ENCODE measurements at places on chromosomes 12 and 14.

DNA sequence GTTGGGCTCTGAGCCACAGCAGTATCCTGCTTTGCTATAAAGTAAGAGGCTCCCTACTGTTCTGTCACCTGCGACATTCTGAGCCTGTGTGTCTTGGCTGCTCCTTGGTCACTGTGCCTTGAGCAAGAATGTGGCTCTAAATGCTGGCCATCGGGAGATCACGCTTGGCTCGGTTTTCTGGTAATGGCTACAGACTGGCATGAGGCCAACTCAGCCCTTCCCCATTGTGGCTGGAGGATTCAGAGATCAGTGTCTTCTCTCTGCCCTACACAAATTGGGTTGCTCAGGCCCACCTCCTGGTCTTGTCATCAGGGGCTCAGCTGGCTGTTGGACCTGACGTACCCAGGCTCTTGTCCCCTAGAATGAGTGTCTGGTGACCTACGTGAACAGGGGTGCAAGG, 94.5 kb downstream of the PLXNC1 start:
- no peak for DNase-seq

GRCh38 chr12:68506619-68507018, 104.1 kb upstream of the RAP1B start:
- no peak for DNase-seq

DNA sequence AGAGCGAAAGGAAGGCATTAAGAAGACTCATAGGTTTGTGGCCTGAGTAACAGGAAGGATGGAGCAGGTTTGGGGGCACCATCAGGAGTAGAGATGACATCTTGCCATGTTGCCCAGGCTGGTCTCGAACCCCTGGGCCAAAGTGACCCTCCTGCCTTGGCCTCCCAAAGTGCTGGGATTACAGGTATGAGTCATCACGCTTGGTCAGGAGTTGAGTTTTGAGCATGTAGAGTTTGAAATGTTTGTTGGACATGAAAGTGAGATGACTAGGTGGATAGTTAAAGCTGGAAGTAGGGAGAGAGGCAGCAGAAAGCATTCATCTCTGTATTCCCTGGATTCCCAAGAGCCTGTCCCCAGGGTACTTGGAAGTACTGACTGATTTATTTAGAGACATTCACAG, 112.6 kb downstream of the ERC1 start:
- DNase-seq: no peak

- no peak for DNase-seq
Observed at GRCh38 chr14:58265401-58265800, 20.8 kb downstream of the PSMA3 start.

GRCh38 chr12:114769634-114770033, 85.7 kb upstream of the TBX3 start:
- DNase-seq: no peak

- no peak for DNase-seq
Observed at GRCh38 chr14:103194256-103195045, 71.2 kb downstream of the TNFAIP2 start.

- no peak for DNase-seq
Observed at GRCh38 chr14:72154645-72155378, 222.6 kb downstream of the RGS6 start.

DNA sequence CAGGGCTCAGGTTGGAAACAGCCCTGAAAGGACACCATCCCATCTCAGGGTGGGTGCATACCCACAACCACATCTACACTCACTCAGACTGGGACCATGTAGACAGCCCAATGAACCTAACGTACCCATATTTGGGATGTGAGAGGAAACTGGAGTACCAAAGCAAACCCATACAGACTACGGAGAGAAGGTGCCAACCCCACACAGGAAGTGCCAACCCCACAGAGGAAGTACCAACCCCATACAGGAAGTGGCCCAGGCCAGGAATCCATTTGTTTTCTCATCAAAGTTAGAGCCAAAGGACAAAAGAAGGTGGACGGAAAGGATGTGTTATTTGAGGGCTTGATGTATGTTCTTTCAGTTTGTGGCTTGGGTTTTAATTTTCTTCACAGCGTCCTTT, 19.5 kb upstream of the SPIC start:
- no peak for DNase-seq

- DNase-seq: no peak
Observed at GRCh38 chr14:87934185-87934584, 58.8 kb downstream of the GALC start.

- peak; percentile 9 for DNase-seq
Observed at GRCh38 chr12:95848575-95849388, 10.0 kb upstream of the SNRPF start.

- no peak for DNase-seq
Observed at GRCh38 chr12:83389237-83389996, 702.7 kb downstream of the TMTC2 start.

DNA sequence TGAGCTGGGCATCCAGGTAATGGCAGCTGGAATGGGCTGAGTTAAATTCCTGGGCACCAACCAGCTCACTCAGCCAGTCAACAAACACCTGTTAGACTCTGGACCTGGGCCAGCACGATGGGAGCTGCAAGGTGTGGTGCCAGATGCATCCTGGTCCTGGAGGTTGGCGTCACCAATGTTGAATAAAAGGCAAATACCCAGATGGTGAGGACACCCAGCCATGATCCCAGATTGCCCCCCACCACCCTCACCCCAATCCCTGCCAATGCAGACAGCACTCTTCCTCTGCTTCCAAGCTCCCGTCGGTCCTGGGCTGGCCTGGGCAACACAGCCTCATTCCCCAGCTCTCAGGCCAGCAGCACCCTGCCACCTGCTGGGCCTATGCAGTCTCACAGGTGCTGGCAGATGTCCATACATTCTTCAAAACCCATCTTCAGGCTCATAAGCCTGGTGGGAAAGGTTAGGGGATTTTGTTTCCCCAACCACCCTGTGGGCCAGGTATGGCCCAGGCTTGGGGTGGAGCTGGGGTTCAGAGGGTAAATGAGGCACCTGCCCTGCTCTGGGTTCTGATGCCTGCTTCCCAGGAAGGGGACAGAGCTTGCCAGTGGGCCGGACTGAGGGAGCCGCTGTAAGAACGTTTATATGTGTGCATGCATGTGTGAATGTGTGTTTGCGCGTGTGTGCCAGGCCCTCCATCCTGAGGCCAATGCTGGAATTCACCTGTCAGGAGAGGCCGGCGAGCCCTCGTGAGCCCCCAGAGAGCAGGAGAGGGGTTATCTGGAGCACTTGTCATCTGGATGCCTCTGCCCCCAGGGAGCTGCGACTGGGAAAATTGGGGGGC, 58.0 kb downstream of the LGMN start:
- peak; percentile 61 for DNase-seq

GRCh38 chr12:111792155-111792855, 25.6 kb downstream of the ALDH2 start:
- DNase-seq: no peak

DNA sequence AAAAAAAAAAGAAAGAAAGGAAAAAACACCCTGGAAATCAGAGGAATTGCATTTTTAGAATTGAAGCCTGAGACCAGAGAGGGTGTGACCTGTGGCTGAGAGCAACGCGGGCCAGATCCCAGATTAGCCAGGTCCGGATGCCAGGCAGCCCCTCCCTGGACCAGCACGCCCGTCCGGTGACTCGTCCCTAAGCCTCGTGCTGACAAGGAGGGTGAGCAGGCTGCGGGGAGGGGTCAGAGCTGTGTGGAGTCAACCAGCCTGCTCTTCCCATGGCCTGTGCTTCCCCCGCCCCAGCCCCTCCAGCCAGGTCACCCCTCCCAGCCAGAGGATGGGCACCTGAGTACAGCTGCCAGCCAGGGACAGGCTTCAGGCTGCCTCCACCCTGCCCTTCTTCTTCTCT, 4.2 kb upstream of the KLC1 start:
- DNase-seq: no peak

- DNase-seq: no peak
Observed at GRCh38 chr14:87567618-87568295, 425.2 kb downstream of the GALC start.

DNA sequence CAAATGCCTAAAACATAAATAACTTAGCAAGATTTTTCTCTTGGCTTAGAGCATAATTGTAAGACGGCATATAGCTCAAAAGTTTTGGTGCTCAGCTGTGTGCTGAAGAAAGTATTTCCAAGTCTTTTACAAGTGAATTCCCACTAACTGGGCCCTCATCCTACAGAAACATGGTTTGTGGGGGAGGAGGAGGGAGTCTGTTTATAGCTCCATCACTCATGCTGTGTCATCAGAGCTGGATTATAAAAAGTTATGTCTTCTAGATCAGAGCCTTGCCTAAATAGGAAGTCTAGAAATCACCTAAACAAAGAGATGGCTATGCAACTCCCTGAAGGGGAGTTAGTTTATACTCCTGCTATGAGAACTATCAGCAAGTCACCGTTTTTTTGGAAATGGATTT, 65.9 kb upstream of the OTOGL start:
- DNase-seq: no peak

DNA sequence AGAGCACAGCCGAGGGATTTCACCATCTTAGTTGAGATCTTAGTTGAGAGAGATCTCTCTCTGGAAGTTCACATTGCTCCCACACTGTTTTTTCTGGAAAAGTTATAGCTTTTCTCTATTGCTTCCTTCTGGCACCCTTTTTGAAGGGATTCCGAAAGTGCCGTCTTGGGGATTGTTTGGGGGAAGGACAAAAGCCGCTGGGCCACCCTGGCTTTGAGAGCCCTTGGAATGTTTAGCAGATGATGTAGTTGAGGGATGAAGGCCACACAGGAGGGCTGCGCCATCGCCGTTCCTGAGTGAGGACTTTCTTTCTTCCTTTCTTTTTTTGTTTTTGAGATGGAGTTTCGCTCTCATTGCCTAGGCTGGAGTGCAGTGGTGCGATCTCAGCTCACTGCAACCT, 17.7 kb downstream of the PLEKHG3 start:
- DNase-seq: no peak

- no peak for DNase-seq
Observed at GRCh38 chr12:127485528-127485927, 781.4 kb upstream of the TMEM132C start.

DNA sequence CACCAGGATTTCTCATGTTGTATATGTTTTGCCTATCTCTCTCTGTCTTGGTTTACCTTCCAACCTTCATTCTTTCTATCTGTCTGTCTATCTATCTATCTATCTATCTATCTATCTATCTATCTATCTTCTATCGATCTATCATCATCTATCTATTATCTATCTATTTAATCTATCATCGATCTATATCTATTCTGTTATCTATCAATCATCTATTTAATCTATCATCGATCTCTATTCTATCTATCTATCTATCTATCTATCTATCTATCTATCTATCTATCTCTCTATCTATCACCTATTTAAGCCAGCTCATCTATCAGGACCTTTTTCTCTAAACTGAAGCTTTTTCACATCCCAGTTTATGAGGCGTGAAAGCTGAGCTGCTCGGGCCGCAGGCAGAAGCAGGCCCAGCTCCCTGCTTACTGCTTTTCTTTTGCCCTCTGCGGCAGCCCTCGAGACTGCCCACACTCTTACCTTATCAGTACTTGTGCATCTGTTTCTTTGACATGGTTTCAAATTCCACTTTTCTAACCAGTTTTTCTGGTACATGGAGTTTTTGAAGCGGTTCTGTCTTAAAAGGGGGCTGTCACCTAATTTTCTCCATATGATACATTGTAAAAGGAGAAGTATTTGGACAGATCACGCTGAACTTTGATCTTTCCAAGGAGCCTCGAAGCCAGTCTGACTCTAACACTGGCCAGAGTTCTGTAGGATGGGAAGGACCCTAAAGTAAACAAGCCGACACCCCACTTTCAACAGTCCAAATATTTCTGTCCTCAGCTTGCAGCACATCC, 44.4 kb upstream of the GSG1 start:
- DNase-seq: no peak

- DNase-seq: no peak
Observed at GRCh38 chr12:125143491-125143890, 78.3 kb downstream of the AACS start.

DNA sequence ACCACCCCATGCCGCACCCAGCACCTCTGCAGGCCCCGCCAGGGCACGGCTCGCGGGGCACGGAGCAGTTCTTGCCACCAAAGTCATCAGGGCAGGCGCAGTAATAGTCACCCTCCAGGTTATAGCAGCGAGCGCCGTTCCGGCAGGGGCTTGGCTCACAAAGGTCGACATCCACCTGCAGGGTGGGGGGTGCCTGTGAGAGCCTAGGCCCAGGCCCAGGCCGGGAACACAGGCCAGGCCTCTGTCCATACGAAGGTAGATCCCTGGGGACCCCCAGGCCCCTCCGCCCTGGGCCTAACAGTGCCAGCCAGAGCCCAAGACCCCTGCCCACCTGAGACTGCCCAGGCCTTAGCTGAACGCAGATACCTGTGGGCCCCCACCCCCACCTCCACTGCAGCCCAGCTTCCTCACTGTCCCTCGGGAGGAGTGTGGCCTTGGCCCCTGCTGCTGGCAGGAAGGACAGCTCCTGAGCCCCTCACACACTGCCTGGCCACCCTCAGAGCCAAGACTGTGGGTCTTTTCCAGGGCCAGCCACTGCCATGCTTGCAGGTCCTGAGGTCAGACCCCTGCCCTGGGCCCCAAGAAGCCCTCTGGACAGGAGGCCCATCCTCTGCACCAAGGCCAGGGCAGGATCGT, 19.3 kb downstream of the JAG2 start:
- no peak for DNase-seq

DNA sequence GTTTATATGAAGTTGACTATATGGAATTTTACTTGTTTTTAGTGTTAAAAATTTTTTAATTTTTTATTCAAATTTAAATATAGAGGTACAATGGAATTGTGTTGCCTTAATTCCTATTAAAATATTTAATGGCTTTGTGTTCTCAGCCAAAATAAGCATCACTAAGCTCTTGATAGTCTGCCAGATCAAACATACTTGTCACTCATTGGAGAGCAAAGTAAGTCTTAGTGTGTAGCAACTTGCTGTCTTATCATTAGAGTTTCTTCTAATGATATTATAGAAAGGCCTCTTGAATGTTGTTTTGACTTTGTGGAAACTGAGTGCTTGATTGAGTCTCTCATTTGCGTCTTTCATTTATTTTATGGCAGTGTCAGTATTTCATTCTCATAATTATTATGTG, 10.7 kb downstream of the SFSWAP start:
- DNase-seq: no peak

GRCh38 chr12:4860741-4861140, 49.0 kb upstream of the KCNA1 start:
- DNase-seq: no peak

GRCh38 chr12:62268956-62269355, 8.8 kb downstream of the USP15 start:
- no peak for DNase-seq
